ENCODE measurements at places on chromosomes 4 and X. TPM values are rescaled to one million over a fixed set of nuclear protein-coding genes. Genes with fewer than 3 reads are reported as not detected.

The XG gene
- total RNA-seq, result not detected

The FRMD7 gene
- not detected for total RNA-seq

The HSPA4L gene
- total RNA-seq, result 7.2 TPM

The SOX3 gene
- total RNA-seq, result 0.07 TPM

The BEX4 gene
- 1.8 TPM for total RNA-seq

The FGF5 gene
- total RNA-seq, result 0.25 TPM

The DRD5 gene
- total RNA-seq, result not detected

The PPEF1 gene
- 1.7 TPM for total RNA-seq

The ENPP6 gene
- total RNA-seq, result not detected

The WAS gene
- 0.19 TPM for total RNA-seq

The SMIM10L2A gene
- total RNA-seq, result 0.21 TPM

The MBNL3 gene
- total RNA-seq, result not detected

The PDE6B gene
- total RNA-seq, result not detected

The ZNF41 gene
- total RNA-seq, result 3.7 TPM

The GIMD1 gene
- not detected for total RNA-seq

The TBX22 gene
- not detected for total RNA-seq

The SCML1 gene
- 4.3 TPM for total RNA-seq

The GAGE1 gene
- total RNA-seq, result not detected

The VCX3B gene
- total RNA-seq, result not detected

The MFAP3L gene
- 5.3 TPM for total RNA-seq

The SLC25A6 gene
- 415 TPM for total RNA-seq

The SLC26A1 gene
- total RNA-seq, result 0.27 TPM

The CCDC158 gene
- total RNA-seq, result not detected

The STATH gene
- not detected for total RNA-seq

The CXCL10 gene
- total RNA-seq, result not detected

The LRIT3 gene
- total RNA-seq, result not detected

The BEND4 gene
- 0.01 TPM for total RNA-seq

The PSAPL1 gene
- 0.33 TPM for total RNA-seq

The SERPINA7 gene
- not detected for total RNA-seq

The JAKMIP1 gene
- total RNA-seq, result not detected

The CSAG3 gene
- not detected for total RNA-seq

Measured in A549 treated with GW870086 at 1 μM for 4 hours (cell line).